ENCODE measurements at places on chromosomes 7 and 10. TPM values are rescaled to one million over a fixed set of nuclear protein-coding genes. Genes with fewer than 3 reads are reported as not detected.

The PNLIPRP2 gene
- not detected for total RNA-seq

The PIK3AP1 gene
- total RNA-seq, result 3.0 TPM

The HOXA6 gene
- 4.5 TPM for total RNA-seq

The ACTL6B gene
- not detected for total RNA-seq

The SHLD2 gene
- total RNA-seq, result 40.6 TPM

The ERVW-1 gene
- not detected for total RNA-seq

The TRPV5 gene
- not detected for total RNA-seq

The VIPR2 gene
- total RNA-seq, result not detected

The NCF1 gene
- total RNA-seq, result not detected

The TMEM213 gene
- total RNA-seq, result not detected

The UNC5B gene
- total RNA-seq, result 1.7 TPM

The IRF5 gene
- total RNA-seq, result 2.3 TPM

The NPC1L1 gene
- not detected for total RNA-seq

The NUTM2E gene
- not detected for total RNA-seq

The OR13A1 gene
- total RNA-seq, result not detected

The FAM25G gene
- total RNA-seq, result not detected

The KCNH2 gene
- total RNA-seq, result 0.34 TPM

The SLF2 gene
- total RNA-seq, result 17.4 TPM

The R3HCC1L gene
- 14.3 TPM for total RNA-seq

The C10orf90 gene
- not detected for total RNA-seq

Data from HT1080 (cell line).